ENCODE measurements at places on chromosomes 3 and 15.

DNA sequence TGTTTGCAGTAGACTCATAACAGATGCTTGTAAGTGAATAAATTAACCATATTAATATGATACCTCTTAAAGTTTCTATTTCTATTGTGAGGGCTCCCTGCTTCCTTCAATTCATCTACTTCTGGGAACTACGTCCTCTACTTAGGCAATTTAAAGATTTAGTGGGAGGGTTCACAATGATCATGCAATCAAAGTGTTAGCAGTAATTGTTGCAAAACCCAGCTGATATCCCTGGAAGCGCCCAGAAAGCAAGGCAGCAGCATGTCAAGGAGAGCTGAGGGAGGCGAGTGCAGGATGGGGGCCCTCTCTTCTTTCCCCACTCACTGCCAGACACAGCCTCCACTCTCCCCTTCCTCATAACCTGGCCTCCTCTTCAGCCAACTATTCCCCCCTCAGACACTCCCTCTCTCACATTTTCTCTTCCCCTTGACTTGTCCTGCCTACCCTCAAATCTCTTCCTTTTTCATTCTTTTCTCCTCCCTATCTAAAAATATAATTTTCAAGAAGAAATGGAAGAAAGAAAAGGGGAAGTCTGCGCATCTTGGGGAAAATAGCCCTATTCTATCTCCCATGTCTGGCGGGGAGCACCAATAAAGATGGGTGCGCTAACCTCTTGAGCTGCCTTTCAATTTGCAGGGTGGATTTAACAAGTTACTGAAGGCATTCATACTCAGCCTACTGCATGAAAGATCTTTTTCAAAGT is 6.6 kb downstream of the TMEM212 start:
- DNase-seq = no peak

- no peak for DNase-seq
Measured at GRCh38 chr3:24764236-24764915, 269.7 kb upstream of the THRB start.

- no peak for DNase-seq
Measured at GRCh38 chr3:140708815-140709214, 31.0 kb downstream of the TRIM42 start.

DNA sequence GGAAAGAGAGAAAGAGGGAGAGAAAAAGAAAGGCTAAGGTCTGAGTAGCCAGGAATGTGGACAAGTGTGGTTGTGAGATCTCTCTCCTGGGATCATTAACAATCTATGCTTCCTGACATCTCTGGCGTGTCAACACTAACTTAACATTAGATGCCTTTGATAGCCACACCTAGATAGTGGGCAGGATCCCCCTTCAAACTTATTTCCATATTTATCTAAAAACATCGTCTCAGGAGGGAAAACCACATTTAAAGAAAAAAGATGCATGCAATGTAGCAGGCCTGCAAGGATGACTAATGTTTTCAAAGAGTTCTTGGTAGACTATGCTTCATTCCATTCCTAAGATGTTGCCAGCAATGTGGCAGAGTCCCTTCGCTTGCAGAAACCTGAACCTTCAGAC is 80.9 kb downstream of the MLH1 start:
- DNase-seq = peak; percentile 84

DNA sequence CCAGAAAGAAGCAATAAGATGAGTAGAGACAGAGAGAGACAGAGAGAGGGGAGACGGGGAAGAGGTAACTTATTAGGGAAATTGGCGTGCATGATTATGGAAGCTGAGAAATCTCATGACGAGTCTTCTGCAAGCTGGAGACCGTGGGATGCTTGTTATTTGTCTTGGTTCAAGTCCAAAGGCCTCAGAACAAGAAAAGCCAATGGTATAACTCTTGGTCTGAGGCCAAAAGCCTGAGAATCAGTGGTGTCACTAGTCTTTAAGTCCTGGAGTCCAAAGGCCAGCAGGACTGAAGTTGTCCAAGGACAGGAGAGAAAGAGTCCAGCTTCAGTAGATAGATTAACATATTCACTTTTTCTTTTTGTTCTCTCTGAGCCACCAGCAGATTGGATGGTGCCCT is 613.6 kb downstream of the CADM2 start:
- DNase-seq = no peak

DNA sequence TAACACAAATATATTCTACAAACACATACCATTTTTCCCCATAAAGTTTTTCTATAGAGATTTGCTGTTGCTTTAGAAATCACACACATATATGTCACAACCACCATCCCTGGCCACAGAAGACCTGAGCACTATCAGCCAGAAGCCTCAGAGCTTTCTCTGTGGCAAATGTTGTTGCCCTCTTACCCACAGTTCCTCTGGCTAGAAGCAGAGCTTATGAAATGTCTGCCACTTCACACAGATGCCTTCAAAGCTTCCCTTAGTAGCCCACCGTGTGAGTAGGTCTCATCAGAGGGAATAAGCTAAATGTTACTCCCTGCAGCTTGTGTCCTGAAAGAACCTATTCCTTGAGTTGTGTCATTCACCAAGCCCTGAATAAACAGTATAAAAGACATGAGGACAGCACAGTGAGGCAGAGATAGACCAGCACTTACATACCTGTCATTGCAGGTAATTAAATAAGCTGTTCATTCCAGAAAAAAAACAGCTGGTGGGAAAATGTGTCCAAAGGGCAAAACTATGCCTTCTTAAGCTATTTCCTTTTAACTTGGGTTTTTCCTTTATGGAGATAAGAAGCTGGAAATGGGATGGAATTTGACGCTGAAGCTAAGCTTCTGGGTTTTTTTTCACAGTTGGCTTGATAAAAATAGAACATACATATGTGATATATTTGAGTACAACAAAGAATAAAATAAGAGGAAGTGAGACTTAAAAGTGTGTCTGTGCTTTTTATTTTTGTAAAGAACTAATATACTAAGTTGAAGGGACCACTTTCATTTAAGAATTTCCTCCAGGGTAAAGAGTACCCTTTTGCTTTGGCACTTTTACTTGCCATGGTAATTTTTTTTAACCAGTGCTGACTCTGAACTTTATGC is 391.4 kb downstream of the KCNH8 start:
- no peak for DNase-seq

GRCh38 chr3:34016925-34017587 is 218.6 kb downstream of the PDCD6IP start:
- no peak for DNase-seq

- DNase-seq = no peak
Measured at GRCh38 chr3:139668332-139668731, 9.4 kb downstream of the NMNAT3 start.

DNA sequence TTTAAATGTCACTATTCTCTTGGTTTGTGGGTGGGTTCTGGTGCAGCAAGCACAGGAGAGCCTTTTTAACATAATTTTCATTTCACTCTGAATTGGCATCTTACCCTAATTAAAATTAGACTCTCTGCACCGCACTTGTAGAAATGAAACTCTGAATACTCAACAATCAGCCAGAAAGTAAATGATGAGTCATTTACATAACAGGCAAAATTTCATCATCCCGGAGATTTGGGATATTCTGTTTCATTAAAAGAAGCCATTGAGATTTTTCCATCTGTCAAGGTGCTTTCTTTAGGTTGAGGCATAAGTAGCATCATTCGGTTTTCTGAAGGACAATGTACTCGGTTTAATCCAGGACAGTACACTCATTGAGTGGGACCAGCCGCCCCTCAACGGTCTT is 111.0 kb downstream of the RFTN1 start:
- DNase-seq = peak; percentile 61

DNA sequence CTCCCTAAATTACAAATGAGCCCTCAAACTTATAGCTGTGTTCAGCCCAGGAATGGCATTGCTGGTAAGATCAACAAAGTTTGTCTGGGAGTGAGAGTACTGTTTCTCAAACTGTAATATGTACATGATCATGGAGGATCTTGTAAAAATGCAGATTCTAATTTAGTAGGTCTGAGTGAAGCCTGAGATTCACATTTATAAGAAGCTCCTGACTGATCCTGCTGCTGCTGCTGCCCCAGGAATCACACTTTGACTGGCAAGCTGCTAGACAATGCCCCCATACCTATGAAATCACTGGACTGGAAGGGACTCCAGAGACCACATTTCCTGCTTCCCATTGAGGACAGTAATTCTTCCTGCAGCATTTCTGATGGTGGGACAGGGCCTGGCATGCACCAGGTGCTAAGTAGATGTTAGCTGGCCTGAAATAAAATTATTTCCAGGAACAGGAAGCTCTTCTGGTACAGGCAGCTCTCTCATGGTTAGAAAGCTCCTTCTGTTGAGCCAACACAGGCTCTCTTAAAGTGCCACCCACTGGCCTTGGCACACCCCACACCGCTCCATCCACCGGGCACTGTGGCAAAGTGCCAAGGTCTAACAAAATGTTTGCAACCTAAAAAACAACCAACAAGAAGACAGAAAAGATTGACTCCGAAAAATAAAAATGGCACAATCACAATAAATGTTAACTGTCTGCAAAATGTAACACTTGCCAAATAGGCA is 36.7 kb upstream of the ZNF710 start:
- no peak for DNase-seq

DNA sequence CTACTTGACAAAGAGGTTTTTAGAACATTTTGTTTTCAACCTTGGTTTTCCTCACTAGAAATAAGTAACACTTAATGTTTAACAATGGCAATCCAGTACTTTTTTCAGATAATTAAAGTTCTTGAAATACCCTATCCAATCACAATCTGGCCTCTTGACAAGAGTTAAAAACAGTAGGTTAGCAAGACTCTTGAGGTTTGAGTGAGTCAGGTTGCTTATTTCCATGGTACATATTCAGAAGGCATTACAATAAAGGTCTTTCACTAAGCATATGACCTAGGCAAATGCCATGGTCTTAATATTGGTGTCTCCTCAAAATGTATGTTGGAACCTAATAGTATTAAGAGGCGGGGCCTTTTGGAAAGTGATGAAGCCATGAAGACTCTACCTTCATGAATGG is 5.6 kb downstream of the SUCNR1 start:
- DNase-seq = no peak

GRCh38 chr3:49410846-49411534 is 786 bp downstream of the RHOA start:
- DNase-seq = no peak

DNA sequence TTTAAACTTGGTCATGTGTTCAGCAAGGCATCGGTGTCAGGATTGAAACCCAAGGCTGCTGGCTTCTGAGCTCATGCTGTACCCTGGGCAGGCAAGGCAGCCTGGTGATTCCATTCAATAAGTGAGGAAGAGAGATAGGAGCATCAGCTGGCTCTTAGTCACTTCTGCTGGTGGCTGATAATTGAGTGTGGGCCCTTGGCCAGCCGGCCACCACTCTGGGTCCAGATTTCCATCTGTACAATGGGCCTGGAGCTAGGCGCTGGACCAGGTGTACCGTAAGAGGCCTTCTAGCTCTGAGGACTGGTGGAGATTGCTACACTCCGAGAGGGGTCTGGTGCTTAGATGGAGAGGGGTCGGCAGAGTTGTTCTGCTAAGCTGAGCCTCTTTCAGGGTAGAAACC is 4.3 kb downstream of the CD276 start:
- DNase-seq = no peak

DNA sequence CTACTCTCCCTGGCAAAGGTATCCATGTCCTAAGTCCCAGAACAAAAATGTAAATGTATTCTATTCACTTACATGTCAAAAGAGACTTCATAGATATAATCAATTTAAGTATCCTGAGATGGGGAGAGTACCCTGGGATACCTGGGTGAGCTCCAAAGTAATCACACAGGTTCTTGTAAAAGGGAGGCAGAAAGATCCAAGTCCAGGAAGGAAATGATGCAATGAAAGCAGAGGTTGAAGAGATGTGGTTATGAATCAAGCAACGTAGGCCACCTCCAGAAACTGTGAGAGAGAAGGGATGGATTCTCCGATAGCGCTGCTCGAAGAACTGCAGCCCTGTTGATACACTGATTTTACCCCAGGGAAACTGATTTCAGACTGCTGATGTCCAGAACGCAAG is 93.9 kb upstream of the VGLL3 start:
- DNase-seq = no peak

DNA sequence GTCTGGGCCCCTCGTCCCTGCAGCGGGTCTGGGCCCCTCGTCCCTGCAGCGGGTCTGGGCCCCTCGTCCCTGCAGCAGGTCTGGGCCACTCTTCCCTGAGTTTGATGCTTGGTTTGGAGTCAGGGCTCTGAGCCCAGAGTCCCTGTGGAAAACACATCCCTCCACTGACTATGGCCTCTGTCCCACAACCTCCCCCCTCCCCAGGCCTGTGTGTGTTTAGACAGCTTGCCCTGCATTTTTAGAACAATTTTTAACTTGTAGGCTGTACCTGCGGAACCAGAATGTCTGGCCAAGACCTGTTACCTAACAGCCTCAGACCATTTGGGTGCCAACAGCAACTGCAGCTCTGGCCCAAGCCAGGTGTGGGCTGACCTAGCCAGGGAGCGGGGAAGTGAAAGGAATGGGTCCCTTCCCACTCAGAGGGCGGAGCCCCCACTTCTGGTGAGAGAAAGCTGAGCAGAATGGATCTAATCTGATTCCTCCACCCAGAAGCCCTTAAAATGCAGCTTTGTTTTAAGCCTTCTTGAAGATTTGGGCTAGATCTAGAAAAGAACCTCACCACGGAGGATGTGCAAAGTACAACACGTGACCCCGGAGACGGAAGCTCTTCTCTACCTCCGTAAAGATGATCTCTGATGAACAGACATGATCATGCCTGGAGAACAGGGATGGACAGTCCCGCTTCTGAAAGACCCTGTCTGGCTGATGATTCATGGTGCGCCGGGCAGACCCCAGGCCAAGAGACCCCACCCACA is 60.5 kb upstream of the TFRC start:
- no peak for DNase-seq

GRCh38 chr15:75836959-75837334 is 6.3 kb upstream of the UBE2Q2 start:
- DNase-seq = peak; percentile 80

DNA sequence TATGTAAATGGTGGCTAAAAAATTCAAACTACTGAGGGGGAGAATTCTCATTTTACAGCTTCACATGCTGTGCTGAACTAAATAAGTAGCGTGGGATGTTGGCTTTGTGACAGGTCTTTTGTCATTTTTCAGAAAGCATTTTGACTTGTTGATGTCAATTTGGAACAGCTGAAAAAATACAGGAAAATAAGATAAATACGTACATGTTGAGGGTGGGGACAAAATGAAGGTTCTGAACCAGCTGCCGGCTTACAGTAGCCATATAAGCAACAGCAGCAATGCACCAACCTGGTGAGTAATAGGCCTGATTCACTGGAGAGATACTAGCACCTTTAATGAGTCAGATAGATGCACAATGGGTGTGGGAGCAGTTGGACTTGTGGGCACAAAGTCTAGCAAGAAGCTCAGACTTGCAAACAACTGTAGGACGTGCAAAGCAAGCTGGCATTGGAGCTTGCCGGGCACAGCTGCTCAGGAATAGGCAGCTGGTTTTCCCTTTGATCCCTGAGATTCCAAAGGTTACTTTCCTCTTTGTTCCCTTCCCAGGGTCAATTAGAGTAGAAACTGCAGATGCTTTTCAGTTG is 12.9 kb downstream of the B3GNT5 start:
- peak; percentile 83 for DNase-seq

All from HCEC 1CT (cell line).